ENCODE measurements at places on chromosomes 2 and 18. TPM values are rescaled to one million over a fixed set of nuclear protein-coding genes. Genes with fewer than 3 reads are reported as not detected.

DNA sequence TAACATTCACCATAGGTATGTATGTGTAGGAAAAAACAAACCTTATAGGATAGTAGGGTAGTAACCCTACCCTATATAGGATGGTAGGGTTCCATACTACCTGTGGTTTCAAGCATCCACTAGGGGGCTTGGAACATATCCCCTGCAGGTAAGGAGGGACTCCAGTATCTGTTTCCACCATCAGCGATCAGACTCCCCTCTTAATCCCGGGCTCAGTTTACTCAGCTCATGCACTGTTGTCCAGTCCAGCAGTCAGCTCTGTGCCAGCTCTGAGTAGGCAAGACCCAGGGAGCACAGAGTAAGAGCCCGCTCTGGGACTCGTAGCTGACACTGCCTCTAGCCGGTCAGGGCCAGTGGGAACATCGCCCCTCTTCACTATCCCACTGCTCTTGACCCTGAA, 61.7 kb downstream of the MEX3C start:
- no peak for DNase-seq
- no peak overlapping the region for H3K4me3 ChIP-seq
- peaks cover 4% of the 10 kb centered on the region for H3K4me1 ChIP-seq
- H3K27me3 ChIP-seq: no peaks in the 10 kb centered on the region
- H3K27ac ChIP-seq: no peak overlapping the region

- H3K4me3 ChIP-seq: peak overlapping the region; percentile 43
- peak; percentile 62 for DNase-seq
- peak overlapping the region; percentile 51 for H3K27ac ChIP-seq
- H3K4me1 ChIP-seq: peaks cover 12% of the 10 kb centered on the region
- peaks cover 3% of the 10 kb centered on the region for H3K27me3 ChIP-seq
These were observed 118.9 kb upstream of the ARL5A start for GRCh38 chr2:151946899-151947812.

DNA sequence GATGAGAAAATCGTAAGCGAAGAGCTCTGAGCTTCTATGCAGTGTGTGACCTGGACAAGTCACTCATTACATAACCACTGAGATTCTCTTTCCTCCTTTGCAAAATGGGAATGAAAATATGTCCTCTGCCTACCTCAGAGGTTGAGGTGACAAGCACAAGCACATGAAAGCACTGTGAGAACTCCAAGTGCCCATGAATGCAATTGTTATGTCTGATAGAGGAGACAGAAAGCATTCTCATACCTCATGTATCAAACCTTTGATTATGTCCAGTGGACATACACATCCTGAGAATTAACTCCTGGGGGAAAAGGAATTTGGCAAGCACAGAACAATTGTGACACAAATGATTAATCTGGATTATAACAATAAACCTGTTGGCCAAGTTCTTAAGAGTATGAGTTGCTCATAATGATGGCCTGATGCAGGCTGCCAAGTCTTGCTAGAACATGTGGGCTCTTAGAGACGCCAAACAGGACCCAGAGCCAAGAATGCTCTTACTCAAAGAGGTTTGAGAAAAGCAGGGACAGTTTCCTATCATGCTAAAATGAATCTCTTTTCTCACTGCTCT, 8.5 kb upstream of the RMDN2 start:
- no peak for DNase-seq
- no peak overlapping the region for H3K4me3 ChIP-seq
- H3K27me3 ChIP-seq: no peaks in the 10 kb centered on the region
- no peaks in the 10 kb centered on the region for H3K36me3 ChIP-seq

DNA sequence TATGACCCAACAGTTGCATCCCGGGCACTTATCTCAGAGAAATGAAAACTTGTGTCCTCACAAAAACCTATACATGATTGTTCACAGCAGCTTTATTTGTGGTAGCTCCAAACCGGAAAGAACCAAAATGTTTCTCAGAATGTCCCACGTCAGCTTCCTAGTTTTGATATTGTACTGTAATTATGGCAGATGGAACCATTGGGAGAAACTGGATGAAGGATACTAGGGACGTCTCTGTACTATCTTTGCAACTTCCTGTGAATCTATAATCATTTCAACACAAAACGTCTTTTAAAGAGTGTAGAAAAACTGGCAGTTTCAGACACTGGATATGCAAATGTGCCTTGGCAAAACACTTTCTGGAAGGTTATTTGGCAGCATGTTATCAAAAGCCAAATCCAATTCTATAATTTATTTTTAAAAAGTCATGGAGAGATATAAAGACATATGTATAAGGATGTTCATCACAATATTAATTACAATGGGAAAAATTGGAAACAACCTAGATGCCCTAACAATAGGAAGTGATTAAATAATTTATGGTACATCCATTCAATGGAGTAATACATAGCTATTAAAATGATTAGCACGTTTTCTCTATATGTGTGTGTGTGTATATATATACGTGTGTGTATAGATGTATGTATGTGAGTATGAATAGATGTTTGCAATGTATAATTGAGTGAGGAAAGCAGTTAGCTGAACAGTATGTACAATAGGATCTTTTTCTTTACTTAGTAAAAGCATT, 9.8 kb downstream of the SAG start:
- no peaks in the 10 kb centered on the region for H3K27me3 ChIP-seq
- H3K4me3 ChIP-seq: no peak overlapping the region
- H3K27ac ChIP-seq: no peak overlapping the region
- DNase-seq: no peak
- H3K36me3 ChIP-seq: no peaks in the 10 kb centered on the region

DNA sequence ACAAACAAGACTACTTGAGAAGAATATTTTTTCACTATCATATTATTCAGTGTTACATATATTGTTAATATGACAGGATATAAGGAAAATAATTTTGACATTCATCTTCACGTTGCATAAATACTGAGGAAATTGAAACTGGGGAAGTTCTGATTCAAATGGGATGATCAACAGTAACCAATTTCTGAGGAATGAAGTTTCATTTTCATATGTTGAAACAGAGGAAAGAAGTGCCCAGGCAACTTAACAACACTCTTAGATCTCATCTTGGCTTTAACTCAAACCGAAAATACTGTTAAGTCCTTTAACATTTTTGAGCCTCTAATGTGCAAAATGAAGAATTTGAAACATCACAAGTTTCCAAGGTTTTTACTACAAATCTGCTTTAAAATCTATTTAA, 612.2 kb upstream of the VRK2 start:
- H3K27ac ChIP-seq: no peak overlapping the region
- no peak overlapping the region for H3K4me3 ChIP-seq
- no peaks in the 10 kb centered on the region for H3K27me3 ChIP-seq
- no peaks in the 10 kb centered on the region for H3K4me1 ChIP-seq
- no peak for DNase-seq

- H3K36me3 ChIP-seq: no peaks in the 10 kb centered on the region
- no peak for DNase-seq
- peaks cover 24% of the 10 kb centered on the region for H3K4me1 ChIP-seq
These were observed 803.2 kb upstream of the POU3F3 start for GRCh38 chr2:104050656-104051242.

DNA sequence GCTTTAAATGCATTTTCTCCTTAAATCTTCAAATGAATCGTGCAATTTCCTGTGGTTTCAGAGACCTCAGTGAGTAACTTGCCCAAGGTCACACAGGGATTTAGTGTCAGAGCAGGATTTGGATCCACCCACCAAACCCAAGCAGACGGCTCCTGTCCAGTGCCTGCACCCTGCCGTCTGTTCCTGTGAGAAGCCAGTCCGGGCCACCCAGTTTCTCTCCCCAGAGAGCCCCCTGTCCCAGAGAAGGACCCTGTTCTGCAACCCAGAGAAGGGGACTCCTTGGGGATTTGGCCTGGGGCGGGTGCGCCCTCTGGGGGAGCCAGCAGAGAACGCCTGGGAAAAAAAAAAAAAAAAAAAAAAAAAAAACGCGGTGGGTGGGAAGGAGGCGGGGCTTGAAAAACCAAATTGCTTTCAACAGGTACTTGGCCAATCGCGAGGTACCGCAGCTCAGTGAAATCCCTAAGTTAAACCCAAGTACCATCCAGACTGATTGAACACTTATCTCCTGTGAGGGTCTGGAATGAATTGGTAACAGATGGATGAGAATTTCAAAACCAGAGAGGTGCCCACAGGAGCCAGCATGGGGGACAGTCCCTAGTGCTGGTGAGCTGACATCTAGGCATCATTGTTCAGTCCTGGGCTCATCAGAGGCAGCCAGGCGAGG, 30.9 kb upstream of the REEP1 start:
- H3K4me1 ChIP-seq: peaks cover 9% of the 10 kb centered on the region
- H3K36me3 ChIP-seq: peaks cover 3% of the 10 kb centered on the region
- peak; percentile 73 for DNase-seq
- peaks cover 6% of the 10 kb centered on the region for H3K27me3 ChIP-seq

GRCh38 chr2:31129375-31130171, 8.7 kb downstream of the GALNT14 start:
- no peak overlapping the region for H3K4me3 ChIP-seq
- peaks cover 49% of the 10 kb centered on the region for H3K4me1 ChIP-seq
- no peaks in the 10 kb centered on the region for H3K36me3 ChIP-seq

DNA sequence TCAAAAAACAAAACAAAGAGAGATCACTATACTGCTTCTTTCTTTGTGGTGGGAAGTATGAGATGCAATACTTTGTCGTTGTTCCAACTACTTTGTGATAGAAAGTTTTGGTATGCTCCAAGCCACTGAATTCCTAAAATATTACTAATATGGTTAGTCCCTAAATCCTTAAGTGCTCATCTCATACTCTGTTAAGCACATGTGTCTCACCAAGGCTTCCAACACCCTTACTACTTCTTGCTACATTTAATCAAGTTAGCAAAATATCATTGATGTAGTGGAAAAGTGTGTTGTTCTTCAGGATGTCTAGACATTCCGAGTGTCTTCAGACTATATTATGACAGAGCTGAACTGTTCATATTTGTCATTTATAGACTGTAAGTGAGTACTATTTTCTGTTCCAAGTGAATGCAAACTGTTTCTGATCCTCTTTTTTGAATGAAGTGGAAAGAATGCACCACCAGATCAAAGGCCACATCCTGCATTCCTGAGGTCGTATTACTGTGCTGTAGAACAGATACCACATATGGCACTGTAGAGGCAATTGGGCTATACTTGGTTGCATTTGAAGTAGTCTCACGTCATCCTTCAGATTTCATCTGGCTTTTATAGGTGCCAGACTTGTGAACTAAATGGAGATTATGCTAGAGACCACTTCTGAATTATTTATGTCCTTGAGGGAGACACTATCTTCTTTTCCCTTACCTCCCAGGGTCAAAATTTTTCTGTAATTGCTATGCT, 298.4 kb upstream of the ZNF521 start:
- H3K27me3 ChIP-seq: no peaks in the 10 kb centered on the region
- no peak overlapping the region for H3K4me3 ChIP-seq
- peaks cover 25% of the 10 kb centered on the region for H3K4me1 ChIP-seq
- no peak for DNase-seq
- no peak overlapping the region for H3K27ac ChIP-seq
- 0 out of 2 replicates have a peak, but pooled peaks cover 2% of the 10 kb centered on the region for H3K36me3 ChIP-seq

- no peak overlapping the region for H3K27ac ChIP-seq
- H3K27me3 ChIP-seq: peaks cover 9% of the 10 kb centered on the region
- peaks cover 4% of the 10 kb centered on the region for H3K36me3 ChIP-seq
- H3K4me3 ChIP-seq: no peak overlapping the region
- DNase-seq: no peak
- H3K4me1 ChIP-seq: peaks cover 21% of the 10 kb centered on the region
These were observed 161.5 kb downstream of the CAPN13 start for GRCh38 chr2:30645745-30646119.

DNA sequence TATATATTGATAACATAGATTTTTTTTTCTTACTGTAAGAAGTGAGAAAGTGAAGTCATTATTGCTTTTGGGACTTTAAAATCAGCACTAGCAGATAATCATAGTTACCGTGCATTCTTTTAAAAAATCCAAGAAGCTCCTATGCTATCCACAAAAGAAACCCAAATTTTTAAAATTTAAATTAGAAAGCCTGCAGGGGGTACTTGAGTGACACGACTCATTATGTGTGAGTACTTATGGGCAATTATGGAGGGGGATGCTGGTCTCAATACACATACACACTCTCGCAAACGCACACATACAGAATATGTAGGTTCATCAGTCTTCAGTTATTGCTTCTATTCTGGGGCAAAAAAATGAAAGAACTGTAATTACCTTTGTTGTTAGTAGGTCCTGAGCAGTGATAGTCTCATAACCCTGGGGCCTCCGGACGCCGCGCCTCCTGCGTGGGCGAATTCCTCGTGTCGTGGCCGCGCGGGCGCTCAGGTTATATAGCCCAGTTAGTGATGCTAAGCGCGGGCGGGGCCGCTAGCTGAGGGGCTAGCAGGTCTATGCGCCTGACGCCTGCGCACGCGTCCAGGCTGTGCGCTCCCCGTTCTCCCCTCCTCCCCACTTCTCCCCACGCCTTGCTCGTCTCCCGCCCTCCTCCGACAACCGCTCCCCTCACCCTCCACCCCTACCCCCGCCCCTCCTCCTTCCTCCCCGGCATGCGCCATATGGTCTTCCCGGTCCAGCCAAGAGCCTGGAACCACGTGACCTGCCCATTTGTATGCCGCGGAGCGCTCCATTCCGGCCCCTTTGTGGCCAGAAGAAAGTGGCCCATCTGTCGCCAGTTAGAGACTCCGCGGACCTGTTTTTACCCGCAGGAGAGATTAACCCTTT, at the start of gene NEUROD1:
TSS of gene NEUROD1 (minus strand) at position 463 of the 882 bp plus-strand sequence. CDS start 1,657 bp downstream, outside the sequence.
- no peak within 1 kb of the TSS for H3K27ac ChIP-seq
- H3K4me1 ChIP-seq: peaks cover 63% of the 10 kb centered on the region
- H3K36me3 ChIP-seq: no peaks in the 10 kb centered on the region
- DNase-seq: peak; percentile 89
- H3K4me3 ChIP-seq: peak within 1 kb of the TSS; percentile 77
- H3K27me3 ChIP-seq: peaks cover 96% of the 10 kb centered on the region

- peaks cover 6% of the 10 kb centered on the region for H3K36me3 ChIP-seq
- H3K4me1 ChIP-seq: no peaks in the 10 kb centered on the region
- DNase-seq: no peak
These were observed 84.9 kb upstream of the NT5C1B start for GRCh38 chr2:18674309-18674708.

Gene CFC1
- not detected for total RNA-seq

Gene TCF4
- 100 TPM for total RNA-seq

Gene SP5
- 7.0 TPM for total RNA-seq

Gene SDC1
- 47.3 TPM for total RNA-seq

Measured in WTC11 (cell line).